ENCODE measurements at places on chromosomes 12 and 14.

DNA sequence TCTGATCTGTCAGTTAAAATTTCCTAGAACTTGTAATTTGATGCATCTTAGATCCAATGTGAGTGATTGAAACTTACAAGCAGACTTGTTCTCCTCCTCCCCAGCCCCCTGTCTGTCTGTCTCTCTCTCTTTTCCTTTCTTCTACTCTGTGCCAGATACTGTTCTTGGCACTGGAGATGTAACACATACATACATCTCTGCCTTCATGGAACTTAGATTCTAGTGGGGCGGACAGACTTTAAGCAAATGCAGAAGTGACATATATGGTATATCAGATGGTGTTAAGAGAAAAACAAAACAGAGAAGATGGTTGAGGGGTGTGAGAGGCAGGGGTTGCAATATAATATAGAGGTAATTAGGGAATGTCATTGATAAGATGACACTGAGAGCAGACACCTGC, 6.6 kb downstream of the CHST11 start:
- DNase-seq: no peak

DNA sequence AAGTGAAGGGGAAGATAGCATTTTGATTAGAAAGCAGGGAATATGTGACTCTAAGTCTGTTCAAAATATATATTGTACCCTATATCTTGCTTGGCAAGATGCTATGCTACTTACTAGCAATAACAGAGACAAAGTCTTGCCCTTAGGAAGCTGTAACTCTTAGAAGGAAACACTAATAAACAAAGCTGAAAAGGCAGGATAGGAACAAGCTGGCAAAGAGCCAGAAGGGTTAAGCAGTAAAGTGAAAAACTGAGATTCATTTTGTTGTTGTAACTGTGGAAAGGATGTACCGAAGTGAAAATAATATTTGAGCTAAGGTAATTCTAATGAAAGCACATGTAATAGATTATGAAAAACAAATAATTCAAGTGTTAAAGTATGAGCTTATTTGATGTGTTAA, 527.1 kb upstream of the FLRT2 start:
- DNase-seq: no peak

DNA sequence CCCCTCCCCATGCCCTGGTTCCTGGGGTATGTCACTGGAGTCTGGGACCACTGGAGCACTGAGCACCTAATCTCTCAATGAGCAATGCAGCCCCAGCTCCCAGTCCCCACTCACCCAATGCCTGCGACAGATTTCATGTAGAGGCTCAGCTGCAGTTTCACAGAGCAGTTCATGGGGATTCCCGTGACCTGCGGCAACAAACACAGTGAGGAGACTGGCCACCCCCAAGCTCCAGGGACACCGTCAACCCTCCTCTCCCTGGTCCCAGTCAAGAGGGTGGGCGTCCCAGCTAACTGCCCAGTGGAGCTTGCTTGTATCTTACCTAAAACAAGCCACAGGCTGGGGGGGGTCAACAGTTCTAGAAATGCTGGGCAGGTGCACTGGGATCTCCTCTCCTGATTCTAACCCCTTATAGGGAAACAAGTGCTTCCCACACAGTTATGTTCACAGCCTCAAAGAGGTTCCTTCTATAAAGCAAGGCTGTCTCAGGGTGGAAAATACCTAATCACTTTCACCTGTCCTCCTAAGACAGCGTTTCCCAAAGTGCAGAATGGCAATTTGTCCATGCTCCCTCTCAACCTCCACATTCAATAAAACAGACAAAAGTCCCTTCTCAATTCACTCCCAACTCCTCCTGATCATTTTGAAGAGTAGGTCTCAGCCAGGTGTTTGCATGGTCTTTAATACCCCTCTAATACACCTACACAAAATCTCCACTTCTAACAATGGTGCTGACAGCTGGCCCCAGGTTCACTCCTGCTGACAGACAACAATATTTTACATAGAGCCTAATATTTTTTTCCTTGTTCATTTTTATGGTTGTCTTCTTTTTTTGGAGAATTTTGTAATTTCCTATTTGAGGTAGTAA, 68.3 kb downstream of the SCARB1 start:
- no peak for DNase-seq

DNA sequence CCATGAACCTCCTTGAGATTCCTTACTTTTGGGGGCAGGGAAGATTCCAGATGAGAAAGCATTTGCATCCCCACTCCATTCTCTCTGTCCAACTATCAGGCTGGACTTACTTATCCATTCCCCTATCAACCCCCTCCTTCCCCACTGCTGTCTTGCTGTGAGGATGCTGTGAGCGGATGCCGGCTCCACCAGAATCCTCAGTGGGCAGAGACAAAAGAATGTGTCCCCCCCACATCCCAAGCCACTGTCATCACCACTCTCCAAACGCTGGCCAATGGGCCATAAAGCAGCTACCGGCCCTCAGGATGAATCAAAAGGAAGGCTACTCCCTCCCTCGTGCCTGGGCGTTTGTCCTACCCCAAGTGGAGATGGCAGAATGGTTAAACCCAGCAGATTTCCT, 173.0 kb upstream of the NTF3 start:
- no peak for DNase-seq

DNA sequence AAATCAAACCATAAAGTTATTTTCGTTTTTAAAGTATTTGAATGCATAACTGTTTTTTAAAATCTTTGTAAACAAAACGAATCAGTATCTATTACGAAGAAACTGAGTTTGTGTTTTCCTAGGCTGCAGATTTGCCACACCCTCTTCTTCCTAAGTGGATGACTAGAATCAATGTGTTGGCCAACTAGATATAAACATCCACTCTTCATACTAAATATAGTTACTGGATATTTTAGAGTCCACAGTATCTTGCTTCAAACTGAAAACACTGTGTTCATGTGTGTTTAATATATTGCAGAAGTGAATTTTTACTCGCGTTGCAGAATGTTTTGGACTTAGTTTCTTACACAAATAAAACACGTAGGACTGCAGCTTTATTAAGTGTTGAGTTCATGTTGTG, 63.2 kb downstream of the KLHL28 start:
- DNase-seq: no peak

- DNase-seq: no peak
Observed at GRCh38 chr14:88961214-88961613, 136.8 kb downstream of the TTC8 start.

- no peak for DNase-seq
Observed at GRCh38 chr14:43647302-43647701, 859.8 kb downstream of the FSCB start.

- DNase-seq: no peak
Observed at GRCh38 chr12:106220536-106220935, 27.3 kb downstream of the CKAP4 start.

DNA sequence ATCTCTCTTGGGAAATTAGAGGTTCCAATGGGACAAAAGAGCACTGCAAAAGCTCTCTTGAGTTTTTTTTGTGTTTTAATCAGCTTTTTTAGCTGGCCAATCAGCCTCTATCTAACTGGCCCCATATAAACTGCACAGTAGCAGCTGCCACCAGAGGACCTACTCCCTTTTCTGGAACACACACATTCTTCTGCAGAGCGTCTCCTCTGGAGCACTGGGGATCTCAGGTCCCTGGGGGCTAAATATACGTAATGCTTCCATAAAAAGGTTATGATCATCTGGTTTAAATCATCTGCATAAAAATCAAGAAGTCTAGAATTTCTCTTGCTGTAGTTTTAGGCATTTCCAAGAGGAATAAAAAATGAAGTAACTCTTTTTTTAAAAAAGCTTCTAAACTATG, 32.3 kb downstream of the TSPAN8 start:
- DNase-seq: no peak

DNA sequence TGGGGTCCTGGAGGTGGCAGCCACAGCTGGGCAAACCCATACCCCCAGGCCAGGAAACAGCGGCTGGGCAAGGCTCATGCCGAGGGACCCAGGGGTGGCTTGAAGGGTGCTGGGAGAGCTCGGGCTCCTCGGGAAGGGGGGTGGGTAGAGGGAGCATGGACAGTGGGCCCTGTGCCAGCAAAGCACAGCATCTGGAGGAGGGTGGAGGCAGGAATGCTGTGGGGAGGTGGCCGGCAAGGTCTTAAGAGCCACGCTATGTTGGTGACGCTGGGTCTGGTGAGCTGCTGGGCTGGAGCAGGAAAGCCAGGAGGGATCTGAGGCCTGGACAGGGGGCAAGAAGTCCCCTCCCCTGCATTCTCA, 48.2 kb upstream of the DLK1 start:
- no peak for DNase-seq

All from activated effector memory CD4-positive, alpha-beta T cell treated with Interleukin-2 at 50 U/mL for 16 hours (primary cell).